ENCODE measurements at places on chromosomes 5 and 9. TPM values are rescaled to one million over a fixed set of nuclear protein-coding genes. Genes with fewer than 3 reads are reported as not detected.

Gene TLR4
- total RNA-seq, result under 0.01 TPM

Gene SEC16A
- total RNA-seq, result 12.2 TPM

Gene CMYA5
- 0.90 TPM for total RNA-seq

Gene SOX30
- not detected for total RNA-seq

Gene TAF11L11
- total RNA-seq, result not detected

Gene F2R
- 85.7 TPM for total RNA-seq

Gene PITX1
- 10.3 TPM for total RNA-seq

Gene SPINK7
- not detected for total RNA-seq

Gene PLAA
- 24.4 TPM for total RNA-seq

Gene MYMK
- total RNA-seq, result not detected

Gene CHSY3
- 1.4 TPM for total RNA-seq

Gene GLRX
- 142 TPM for total RNA-seq

Gene ADAMTS2
- 18.3 TPM for total RNA-seq

Gene UNC13B
- 14.3 TPM for total RNA-seq

Gene MLLT3
- total RNA-seq, result 21.1 TPM

Gene GABRB2
- not detected for total RNA-seq

Gene SLC6A7
- total RNA-seq, result not detected

Gene EDIL3
- 101 TPM for total RNA-seq

Gene SPATA31A3
- total RNA-seq, result not detected

Gene PCDHGB2
- 2.8 TPM for total RNA-seq

Gene PGM5
- 14.7 TPM for total RNA-seq

Gene DMXL1
- total RNA-seq, result 21.5 TPM

Gene PCDHGA1
- total RNA-seq, result 0.90 TPM

Gene NUTM2G
- not detected for total RNA-seq

Gene NRARP
- not detected for total RNA-seq

Gene IZUMO3
- total RNA-seq, result not detected

Gene SPZ1
- total RNA-seq, result not detected

Gene CERT1
- 10.3 TPM for total RNA-seq

Gene IL4
- not detected for total RNA-seq

Gene QRFP
- not detected for total RNA-seq

Gene RMRP
- total RNA-seq, result 13,690 TPM

Gene BRD3
- 2.2 TPM for total RNA-seq

Gene ANKRD34B
- total RNA-seq, result not detected

Gene SMC5
- 12.0 TPM for total RNA-seq

Gene NSMF
- 7.7 TPM for total RNA-seq

Gene ADAMTSL1
- total RNA-seq, result 49.2 TPM

Gene MCIDAS
- not detected for total RNA-seq

Gene HCN1
- not detected for total RNA-seq

Gene LSM11
- 3.9 TPM for total RNA-seq

Gene IL13
- total RNA-seq, result not detected

Gene WDR31
- 0.28 TPM for total RNA-seq

Gene NDUFAF2
- 34.2 TPM for total RNA-seq

Gene TMEM215
- total RNA-seq, result not detected

Gene CYSRT1
- not detected for total RNA-seq

Measured in IMR-90 (cell line).